ENCODE measurements at places on chromosomes 6 and 20.
A peak's percentile ranks its signal among the peaks of the same experiment; 100 is the strongest.

GRCh38 chr20:61387204-61387953, 135.3 kb downstream of the CDH4 start:
- peak; percentile 87 for DNase-seq

GRCh38 chr6:43307451-43308100, 1.1 kb downstream of the CRIP3 start:
- DNase-seq: no peak

GRCh38 chr20:50563133-50563944, 53.2 kb downstream of the PTPN1 start:
- no peak for DNase-seq

- peak; percentile 92 for DNase-seq
Measured at GRCh38 chr20:11394145-11394833, 523.4 kb upstream of the BTBD3 start.

- no peak for DNase-seq
Measured at GRCh38 chr20:7981374-7981773, 38.2 kb downstream of the TMX4 start.

- peak; percentile 51 for DNase-seq
Measured at GRCh38 chr6:7156643-7157278, 49.0 kb downstream of the RREB1 start.
